ENCODE measurements at places on chromosomes 11 and 22.

DNA sequence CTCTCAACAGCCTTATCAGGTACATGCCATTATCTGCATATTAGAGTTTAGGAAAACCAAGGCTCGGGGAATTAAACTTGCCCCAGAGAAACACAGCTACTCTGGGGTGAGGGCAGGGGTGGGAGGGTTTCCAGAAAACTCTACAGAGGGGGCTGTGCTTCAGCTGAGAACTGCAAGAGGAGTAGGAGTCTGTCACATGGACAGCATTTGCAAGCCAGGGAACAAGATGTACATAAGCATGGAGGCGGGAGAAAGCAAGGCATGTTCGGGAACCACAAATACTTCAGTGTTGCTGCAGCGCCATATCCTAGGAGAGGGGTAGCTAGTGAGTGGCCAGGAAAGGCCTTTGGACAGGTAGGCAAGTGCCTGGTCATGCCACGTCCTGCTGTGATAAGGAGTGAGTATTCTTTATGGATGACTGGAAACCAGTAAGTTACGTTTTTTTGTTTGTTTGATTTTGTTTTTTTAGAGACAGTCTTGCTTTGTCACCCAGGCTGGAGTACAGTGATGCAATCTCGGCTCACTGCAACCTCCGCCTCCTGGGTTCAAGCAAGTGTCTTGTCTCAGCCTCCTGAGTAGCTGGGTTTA is 57.2 kb downstream of the GRAMD1B start:
- DNase-seq, result no peak

GRCh38 chr11:61904539-61905048 is 12.8 kb downstream of the RAB3IL1 start:
- DNase-seq, result no peak

- no peak for DNase-seq
These were observed 108.7 kb upstream of the SNX19 start for GRCh38 chr11:131025020-131025419.

DNA sequence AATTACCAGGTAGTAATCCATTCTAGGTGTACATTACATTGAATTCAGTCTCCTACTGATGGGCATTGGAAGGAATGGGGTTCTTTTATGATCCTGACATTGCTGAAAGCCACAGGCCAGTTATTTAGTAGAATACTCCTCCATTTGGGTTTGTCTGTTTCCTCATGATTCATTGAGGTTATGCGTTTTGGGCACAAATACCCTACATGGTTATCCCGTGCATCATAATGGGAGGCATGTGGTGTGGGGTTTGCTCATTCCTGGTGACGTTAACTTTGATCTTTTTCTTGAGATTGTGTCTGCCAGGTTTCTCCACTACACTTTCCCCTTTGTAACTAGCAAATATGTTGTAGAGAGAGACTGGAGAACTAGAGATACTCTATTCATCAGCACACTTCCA is 5.5 kb downstream of the FOLR3 start:
- DNase-seq, result no peak

DNA sequence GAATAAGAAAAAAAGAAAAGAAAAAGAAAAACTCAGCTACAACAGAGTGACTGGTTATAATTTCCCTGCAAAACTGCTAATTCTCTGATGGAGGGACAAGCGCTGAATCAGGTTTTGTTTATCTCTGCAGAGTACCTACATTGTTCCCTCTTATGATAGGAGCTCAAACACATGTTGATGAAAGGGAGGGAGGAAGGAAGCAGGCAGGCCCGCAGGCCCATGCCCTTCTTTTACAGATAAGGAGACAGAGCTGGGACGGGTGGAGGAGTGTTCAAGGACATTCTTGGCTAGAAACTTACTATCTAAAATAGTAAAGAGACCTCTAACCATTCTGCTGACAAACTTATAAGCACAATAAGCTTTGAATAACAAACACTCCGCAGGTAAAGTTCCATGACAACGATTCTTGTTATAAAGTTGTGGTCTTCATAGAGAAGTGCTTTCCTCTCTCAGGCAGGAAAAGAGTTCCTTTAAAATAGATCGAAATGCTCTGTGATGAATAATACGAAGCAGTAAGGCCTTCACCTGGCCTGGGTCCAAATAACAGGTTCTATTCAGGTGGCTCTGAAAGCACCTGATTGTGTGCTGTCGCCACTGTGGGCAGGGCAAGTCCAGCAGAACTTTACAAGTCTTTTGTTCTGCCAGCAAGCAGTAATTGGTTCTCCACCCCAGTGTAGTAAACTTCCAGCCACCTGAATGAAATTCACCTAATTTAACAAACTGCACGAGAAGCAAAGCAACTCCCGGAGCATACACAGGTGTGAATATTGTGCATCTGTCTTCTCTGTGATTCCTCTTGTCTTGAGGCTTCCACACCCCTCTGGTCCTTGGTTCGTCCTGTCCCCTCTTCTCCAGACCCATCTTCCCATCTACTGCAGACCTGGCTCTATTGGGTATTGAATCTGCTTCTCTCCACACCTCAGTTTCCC is 15.3 kb upstream of the MICAL2 start:
- no peak for DNase-seq

- DNase-seq, result no peak
These were observed 94.6 kb upstream of the RCN1 start for GRCh38 chr11:31996159-31996881.

DNA sequence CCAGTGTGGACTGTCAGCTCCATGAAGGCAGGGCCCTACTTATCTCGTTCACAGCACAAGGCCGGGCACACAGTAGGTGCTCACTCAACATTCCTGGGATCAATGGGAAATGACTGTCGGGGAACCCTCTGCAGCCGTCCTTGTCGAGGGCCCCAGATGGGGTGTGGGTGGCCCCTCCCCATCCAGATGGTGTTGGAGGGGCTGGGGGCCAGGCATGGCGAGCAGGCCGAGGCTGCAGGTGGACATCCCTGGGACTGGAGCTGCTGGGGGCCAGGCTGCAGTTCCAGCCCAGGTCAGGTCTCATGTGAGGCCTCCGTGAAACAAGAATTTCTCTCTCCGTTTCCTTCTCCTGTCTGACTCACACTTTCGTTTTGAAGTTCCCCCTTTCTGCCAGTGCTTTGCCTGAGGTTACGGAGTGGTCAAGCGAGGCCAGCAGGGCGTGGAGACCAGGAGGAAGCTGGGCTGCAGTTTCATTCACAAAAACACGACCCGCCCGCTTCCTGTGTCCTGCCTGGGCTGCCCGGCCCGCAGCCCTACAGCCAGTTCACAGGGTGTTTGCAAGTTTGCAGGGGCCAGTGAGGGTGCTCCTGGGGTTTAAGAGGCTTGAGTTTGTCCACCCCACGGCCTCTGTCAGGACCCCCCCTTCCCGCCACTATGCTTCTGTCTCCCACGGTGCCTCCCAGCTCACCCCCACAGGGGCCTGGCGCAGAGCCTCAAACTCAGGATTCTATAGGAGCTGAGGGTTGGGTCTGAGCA is 4.5 kb downstream of the MYEOV start:
- no peak for DNase-seq

DNA sequence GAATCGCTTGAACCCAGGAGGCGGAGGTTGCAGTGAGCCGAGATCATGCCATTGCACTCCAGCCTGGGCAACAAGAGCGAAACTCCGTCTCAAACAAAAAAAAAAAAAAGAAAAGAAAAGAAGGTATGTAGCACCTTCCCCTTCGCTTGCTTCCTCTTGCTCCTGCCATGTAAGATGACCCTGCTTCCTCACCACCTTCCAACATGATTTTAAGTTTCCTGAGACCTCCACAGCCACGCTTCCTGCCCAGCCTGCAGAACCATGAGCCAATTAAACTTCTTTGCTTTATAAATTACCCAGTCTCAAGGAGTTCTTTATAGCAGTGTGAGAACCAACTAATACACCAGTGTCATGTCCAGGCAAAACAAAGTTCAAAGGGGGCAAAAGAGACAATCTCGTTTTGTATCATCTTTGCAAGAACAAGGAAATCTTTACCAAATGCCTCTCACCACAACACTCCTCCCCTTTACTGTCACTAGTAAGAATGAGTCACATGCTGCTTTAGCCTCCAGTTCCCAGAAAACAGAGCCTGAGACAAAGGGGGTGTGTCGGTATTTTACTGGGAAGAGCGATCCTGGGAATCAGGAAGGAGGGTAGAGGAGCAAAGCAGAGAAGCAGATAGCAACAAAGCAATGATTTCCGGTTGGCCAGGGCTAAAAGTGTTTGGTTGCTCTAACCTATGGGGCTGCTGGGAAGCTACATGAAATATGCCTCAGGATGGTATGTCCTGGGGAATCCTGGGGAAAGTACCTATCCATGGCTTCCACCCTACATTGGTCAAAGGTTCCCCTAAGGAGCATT is 10.5 kb upstream of the MCHR1 start:
- no peak for DNase-seq

DNA sequence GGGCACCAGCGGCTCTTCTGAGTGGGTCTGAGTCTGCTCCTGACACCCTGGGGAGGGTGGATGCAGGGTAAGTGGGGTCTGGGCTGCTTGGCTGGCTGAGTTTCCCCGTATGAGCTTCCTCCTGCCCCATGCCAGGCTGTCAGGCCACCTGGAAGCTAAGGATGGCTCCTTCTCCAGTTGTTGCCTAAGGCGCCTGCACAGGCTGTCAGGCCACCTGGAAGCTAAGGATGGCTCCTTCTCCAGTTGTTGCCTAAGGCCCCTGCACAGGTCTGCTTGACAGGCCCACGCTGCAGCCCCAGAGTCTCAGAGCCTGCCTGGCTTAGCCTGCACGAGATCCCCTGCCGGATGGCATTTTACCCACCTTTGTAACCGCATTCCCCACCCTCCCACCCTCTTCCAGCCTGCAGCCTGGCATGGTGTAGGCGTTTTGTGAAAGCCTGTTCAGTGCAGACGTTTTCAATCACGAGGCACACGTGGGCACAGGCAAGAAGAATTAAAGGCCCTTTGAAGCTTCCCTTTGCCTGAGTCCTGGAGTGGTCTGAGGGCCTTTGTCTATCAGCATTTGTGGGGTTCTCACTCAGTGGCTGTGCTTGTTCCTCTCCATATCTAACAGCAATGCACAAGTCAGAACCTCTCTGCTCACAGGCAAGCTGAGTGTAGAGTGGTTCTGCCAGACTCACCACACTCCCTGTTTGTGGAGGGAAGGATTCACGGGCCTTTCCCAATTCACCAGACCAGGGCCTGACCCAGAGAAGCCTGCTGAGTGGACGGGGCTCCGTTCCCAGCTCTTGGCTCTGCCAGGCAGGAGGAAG is 40.2 kb upstream of the B3GAT1 start:
- no peak for DNase-seq

DNA sequence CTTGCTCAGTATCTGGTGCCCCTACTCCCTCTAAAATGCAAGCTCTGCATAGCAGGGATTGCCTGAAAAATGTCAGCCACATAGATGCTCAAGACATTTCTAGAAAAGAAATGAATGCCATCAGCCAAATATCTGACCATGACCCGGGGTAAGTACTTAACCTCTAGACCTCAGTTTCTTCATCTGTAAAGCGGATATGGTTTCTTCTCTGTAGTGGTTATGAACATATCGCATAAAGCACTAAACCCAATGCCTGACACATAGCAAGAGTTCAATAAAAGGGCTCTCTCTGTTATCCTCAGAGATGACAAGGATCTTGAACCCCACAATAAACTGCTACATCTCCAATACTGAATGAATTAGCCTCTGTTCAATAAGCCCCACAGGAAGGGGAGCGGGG is 122.6 kb downstream of the ABTB2 start:
- no peak for DNase-seq

- DNase-seq, result no peak
These were observed 21.8 kb downstream of the MICAL2 start for GRCh38 chr11:12131943-12132789.

- DNase-seq, result no peak
These were observed 1491.2 kb downstream of the BRD1 start for GRCh38 chr22:48336339-48337060.

Measured in activated CD4-positive, CD25-positive, alpha-beta regulatory T cell (primary cell).